ENCODE measurements at places on chromosomes 3 and 15.

DNA sequence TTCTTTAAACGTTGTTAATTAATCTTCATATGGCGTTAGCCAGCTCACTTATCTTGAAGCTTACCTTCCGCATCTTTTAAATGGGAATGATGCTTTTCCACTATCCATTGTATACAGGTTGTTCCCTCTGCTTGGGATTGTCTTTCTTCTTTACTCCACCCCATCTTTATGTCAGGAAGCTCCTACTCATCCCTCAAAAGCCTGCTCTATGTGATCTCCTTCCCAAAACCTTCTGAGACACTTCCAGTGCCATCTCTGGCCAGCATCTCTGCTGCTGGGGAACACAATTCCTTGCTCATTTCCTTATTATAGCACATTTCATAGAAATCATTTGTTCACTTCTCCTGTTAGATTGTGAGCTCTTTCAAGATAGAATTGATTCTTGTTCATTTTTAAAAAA, 4.3 kb downstream of the RASA2 start:
- DNase-seq: no peak

DNA sequence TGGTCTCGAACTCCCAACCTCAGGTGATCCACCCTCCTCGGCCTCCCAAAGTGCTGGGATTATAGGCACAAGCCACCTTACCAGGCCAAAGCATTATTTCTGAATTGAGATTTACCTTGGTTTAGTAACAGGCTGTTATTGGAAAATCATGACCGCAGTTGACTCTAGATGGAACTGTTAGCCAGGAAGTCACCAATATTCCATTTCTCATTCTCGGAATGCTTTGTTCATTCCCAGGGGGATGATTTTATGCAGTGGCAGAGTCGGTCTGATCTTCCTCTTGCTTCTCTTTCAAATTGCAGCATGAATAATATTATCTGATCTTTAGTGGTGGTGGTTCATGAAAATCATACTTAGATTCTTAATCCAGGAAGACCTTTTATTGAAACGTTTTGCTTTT, 195.5 kb upstream of the MBNL1 start:
- DNase-seq: no peak

- no peak for DNase-seq
These were observed 1077.0 kb downstream of the ROBO2 start for GRCh38 chr3:78116874-78117273.

DNA sequence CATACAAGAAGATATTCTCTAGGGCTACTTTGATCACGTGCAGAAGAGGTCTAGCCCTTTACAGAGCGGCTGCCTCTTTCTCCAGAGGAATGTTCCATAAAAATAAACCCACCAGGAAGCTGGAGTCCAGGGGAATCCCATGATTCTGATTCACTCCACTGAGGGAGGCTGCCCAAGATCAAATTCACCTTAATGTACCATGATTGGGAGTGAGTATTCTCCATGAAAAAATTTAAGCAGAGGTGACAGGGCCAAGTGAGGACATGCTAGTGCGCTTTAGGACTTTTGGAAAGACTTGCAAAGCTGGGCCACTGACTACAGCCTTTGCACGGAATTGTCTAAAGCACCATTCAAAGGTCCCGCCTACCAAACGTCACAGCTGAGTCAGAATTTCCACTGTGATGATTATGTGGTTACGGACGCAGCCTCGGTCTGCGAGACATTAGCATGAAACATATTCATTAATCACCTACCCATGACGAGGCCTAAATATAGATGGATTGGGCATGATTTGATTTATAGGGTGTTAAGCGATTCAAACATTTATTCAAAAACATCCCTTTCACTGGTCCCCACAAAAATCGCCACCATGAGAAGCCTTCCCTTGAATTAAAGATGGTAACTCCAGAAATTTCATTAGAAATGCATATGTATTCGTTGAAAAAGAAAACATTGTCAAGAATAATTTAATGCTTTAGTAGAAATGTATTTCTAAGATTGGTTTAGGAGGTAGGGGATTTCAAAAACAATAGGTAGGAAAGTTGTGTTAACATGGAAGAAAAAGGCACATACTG, 152.6 kb downstream of the GREM1 start:
- no peak for DNase-seq

GRCh38 chr15:82585072-82585471, 44.8 kb upstream of the RPS17 start:
- DNase-seq: no peak

DNA sequence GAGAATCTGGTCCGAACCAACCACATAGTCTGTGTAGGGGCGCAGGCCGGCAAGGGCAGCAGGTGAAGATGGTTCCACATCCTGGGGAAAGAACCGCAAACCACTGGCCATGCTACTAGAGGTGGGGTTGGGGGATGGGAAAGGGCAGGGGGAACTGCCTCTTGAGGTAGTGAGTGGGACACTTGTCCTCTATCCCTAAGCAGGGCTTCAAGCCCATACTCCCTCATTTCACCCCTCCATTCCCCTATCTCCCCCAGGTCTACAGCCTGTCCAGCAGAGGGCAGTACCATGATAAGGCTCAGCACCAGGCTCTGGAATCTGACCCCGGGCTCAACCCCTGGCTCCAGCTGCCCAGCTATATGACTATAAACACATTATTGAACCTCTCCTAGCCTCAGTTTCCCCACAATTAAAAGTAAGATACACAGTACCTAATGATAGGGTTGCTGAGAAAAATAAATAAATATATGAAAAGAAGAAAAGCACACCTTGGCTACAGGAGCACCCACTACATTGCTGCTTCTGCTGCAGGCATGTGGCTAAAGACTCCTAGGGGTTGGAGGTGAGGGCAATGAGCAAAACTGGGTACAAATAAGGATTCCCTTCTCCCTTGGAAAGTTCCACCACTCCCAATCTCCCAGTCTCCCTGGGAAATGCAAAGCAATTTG, 6.3 kb downstream of the GORASP1 start:
- no peak for DNase-seq

DNA sequence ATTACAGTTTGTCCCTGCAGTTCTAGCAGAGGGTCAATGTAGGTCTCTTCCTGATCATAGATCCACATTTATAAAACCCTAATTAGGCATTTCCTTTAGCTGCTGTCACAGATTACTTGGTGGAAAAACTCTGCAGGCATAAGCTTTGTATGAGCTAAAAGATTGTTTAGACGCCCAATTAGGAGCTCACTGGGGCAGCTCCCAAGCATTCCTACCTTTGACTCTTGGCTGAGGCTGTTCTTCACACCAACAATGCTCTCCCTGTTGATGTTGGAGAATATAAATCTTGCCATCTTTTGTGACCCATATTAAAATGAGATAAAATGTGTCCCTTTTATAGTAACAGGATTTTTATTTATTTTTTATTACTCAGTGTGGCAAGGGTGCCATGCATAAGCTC, 148.3 kb upstream of the TRIM42 start:
- DNase-seq: no peak

- no peak for DNase-seq
These were observed 78.7 kb upstream of the SNRK start for GRCh38 chr3:43207628-43208085.
